Natural killer cell treated with Interleukin-12 subunit alpha and Interleukin-12 subunit beta and Interleukin-15 and Interleukin-18, amount 100 ng/mL, for 72 hours (primary cell): ENCODE measurements at places on chromosomes 2 and 18. TPM values are rescaled to one million over a fixed set of nuclear protein-coding genes. Genes with fewer than 3 reads are reported as not detected.
A peak's percentile ranks its signal among the peaks of the same experiment; 100 is the strongest.

DNA sequence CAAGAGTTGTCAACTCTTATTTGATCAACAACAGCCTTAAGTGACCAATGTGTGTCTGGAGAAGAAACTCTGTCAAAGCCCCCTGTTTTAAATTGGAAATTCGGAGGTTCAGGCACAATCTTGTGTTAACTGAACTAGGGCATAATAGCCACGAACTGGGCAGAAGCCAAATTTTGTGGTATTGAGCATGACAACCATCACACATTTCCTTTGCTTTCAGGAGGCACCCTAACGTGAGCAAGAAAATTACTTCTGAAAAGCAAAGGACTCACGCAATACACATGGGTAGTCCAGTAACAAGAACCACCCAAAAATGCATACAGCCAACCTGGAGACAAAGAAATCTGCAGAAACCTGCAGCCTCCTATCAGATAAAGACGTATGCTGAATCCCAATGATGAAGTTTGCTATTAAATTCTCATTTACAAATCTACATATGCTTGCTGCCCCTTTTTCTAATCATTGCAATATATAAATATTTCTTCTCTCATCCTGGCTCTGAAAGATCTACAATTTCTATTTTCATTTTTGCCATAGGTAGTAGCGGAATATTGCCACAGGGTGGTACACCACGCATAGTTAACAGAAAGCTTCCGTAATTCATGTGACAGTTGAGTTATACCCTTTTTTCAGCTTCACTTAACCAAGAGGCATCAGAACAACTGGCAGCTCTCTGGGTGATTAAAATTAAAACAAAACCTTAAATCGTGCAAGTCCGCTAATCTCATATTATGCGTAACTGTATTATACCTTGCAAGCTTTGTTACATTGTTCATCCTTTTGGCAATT is 495.8 kb downstream of the NRXN1 start:
- DNase-seq: no peak

GRCh38 chr2:121014876-121015275 is 270.1 kb downstream of the TFCP2L1 start:
- DNase-seq: no peak

Gene WNT6
- total RNA-seq: not detected

DNA sequence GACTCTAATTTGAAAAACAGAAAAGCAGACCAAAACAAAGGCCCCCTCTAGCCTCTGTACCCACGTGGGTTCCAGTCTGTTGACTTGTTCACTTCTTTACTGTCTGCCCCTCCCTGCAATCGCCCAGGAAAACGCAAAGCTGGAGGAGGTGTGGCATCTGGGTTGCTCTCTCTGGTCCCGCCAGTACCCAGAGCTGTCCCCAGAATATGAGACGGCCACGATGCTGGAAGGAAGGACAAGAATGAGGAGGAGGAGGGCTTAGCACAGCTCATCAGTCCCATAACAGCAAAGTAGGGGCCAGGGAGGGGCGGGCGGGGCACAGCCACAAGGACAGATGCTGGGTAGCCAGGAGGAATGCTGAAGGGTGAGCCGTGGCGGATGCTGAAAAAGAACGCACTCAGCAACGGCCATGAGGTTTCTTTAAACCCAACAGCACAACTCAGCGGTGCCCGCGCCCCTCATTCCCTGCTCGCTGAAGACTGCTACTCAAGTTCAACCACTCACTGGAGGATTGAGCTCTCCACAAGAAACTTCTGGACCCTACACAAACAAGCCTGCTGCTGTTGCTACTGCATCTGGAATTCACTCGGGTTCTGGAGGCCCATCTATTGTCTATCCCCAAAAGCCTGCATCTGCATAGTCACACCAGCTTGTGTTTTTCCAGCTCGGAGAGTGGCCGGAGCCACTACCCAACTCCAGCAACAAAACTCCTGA is 187.7 kb downstream of the HDAC4 start:
- no peak for DNase-seq

DNA sequence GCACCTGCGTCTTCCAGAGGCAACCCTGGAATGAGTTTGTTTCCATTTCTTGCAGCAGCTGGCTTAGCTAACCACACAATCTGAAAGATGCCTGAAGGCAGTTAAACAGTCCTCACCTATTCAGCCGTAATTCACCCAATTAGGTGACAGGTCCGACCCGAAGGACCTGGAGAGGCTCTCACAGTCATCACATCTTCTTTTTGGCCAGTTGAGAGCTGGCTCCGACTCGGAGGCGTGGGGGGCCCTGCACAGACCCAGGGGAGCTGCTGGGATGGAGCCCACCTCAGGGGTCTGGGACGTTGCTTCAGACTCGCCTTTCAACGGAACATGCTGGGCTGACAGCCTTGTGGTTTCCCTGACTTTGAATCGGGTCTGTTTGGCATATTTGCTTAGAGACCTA is 187.3 kb downstream of the RTP5 start:
- no peak for DNase-seq

DNA sequence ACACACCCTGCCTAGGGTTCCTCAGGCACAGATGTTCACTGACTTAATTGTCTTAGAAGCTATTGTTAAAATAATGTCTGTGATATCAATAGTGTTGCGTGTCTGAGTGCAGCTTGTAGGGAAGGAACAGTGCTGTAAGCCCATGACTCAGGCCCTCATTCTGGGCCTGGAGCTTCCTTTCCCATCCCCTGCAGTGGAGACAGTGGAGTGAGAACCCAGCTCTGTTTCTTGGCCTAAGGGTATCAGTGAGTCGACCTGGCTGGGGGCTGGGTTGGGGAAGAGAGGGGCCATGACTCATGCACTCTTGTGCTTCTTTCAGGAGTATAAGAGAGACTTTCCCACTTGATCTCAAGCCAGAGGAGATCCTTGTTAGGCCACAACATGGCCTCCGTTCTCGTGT is 106.8 kb downstream of the HRH4 start:
- no peak for DNase-seq

GRCh38 chr18:70197026-70197425 is 8.5 kb downstream of the RTTN start:
- DNase-seq: no peak

Gene LOXHD1
- total RNA-seq: not detected

GRCh38 chr18:62572456-62572855 is 49.6 kb downstream of the ZCCHC2 start:
- no peak for DNase-seq

Gene EPB41L3
- total RNA-seq: 0.57 TPM

GRCh38 chr2:177876950-177877349 is 195.6 kb downstream of the PDE11A start:
- no peak for DNase-seq

DNA sequence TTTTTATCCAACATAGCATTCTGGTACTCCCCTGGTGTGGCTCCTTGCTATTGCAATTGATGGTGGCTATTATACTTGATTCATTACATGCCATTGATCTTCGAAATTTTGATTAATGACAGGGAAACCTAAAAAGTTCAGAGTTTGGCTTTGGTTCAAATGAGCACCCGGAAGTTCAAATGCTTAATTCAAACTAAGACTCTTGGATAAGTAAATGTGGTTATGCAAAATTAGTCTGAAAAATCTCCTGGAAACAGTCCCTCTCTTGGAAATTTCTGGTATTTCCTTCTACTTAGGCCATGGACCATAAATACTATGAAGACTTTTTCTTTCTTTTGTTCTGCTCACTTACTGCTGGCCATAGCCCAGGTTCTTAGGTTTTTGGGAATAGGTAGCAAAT is 65.3 kb upstream of the SMIM21 start:
- no peak for DNase-seq

DNA sequence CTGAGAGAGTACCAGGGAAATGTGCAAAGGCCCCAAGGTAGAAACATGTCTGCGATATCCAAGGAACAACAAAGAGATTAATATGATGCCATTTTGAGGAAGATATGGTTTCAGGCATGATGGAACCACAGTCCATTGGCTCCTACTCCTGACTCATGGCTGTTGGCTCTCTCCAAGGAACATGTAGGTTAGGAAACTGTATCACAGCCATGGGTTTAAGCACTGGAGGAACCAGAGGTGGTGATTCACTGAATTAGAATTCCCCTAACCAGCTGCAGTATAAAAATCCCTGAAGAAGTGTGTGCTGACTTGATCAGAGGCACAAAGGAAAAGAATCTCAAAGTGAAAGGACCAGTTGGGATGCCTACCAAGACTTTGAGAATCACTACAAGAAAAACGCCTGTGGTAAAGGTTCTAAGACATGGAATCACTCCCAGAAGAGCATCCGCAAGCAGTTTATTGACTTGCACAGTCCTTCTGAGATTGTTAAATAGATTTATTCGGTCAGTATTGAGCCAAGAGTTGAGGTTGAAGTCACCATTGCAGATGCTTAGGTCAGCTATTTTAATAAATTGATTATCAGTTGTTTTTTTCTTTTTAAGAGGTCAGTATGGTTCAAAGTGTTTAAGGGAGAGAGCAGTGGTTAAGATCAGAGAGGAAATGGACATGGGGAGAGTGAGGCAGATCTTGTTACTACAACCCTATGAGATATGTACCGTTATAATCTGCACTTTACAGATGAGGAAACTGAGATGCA is 110.7 kb upstream of the OTX1 start:
- DNase-seq: no peak

DNA sequence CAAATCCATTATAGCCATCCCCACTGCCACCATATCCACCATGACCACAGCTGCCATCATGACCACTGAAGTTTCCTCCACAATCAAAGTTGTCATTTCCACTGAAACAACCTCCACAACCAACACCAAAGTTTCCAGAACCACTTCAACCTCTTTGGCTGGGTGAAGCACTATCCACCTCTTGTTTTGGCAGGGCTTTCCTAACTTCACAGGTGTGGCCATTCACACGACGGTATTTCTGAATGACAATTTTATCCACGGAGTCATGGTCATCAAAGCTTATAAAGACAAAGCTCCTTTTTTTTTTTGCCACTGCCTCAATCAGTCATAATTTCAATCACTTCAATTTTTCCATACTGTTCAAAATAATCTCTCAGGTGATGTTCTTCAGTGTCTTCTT is 89.8 kb upstream of the UGP2 start:
- DNase-seq: no peak

DNA sequence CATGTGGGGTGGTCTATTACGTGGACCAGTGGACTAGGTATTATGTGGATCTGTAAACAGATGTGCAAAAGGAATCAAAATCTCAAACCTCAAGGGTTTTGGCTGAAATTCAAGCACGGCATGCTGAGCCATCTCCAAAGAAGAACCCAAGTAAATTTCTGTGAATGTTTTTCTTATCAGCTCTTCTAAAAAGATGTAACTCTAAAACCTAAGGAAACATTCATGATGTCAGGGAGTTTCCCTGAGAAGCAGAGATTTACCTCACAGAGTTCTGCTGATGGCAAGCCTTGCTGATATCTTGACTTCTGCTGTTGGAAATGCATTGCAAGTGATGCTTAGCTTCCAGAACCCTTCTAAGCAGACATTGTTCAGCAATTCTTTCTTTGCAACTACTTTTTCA is 21.6 kb downstream of the DSG4 start:
- DNase-seq: no peak

Gene APCDD1
- not detected for total RNA-seq

DNA sequence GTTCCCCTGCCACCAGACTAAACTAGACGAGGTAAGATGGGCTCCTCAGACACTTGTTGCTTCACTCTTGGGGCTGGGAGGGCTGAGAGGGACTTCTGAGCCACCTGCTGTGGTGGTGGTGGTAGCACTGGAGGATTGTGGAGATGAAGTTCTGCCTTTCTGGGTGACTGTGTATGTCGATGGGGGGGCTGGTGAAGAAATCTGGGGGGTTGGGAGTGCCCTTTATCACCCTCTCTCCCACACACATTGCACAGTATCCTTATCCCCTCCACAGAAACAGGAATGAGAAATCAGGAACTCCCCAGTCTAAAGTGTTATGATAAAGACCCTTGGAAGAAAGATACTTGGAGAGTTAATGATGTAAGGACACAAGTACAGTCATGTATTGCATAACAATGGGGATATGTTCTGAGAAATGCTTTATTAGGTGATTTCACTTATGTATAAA is 38.5 kb downstream of the HK2 start:
- DNase-seq: peak; percentile 25

- DNase-seq: no peak
These were observed 184.5 kb upstream of the CWC22 start for GRCh38 chr2:180191432-180192124.

Gene CPO
- not detected for total RNA-seq

Gene SLC9A2
- total RNA-seq: not detected

Gene TFCP2L1
- total RNA-seq: 0.33 TPM

DNA sequence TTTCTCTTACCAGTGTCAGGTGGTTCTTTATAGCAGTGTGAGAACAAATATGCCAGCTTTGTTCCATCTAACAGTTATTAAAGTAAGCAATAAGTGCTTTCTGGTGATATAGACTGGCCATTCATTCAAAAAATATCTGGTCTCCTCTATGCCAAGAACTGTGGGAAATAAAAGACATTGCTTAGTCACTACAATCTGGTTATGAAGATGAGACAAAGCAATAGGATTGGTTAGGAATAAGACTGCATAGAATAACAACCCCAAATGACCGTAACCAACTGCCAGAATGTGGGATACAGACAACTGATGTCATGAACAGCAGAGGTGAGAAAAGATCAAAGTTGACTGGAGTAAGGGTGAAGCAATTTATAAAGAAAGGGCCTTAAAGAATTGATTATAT is 83.8 kb downstream of the MBD2 start:
- DNase-seq: no peak

DNA sequence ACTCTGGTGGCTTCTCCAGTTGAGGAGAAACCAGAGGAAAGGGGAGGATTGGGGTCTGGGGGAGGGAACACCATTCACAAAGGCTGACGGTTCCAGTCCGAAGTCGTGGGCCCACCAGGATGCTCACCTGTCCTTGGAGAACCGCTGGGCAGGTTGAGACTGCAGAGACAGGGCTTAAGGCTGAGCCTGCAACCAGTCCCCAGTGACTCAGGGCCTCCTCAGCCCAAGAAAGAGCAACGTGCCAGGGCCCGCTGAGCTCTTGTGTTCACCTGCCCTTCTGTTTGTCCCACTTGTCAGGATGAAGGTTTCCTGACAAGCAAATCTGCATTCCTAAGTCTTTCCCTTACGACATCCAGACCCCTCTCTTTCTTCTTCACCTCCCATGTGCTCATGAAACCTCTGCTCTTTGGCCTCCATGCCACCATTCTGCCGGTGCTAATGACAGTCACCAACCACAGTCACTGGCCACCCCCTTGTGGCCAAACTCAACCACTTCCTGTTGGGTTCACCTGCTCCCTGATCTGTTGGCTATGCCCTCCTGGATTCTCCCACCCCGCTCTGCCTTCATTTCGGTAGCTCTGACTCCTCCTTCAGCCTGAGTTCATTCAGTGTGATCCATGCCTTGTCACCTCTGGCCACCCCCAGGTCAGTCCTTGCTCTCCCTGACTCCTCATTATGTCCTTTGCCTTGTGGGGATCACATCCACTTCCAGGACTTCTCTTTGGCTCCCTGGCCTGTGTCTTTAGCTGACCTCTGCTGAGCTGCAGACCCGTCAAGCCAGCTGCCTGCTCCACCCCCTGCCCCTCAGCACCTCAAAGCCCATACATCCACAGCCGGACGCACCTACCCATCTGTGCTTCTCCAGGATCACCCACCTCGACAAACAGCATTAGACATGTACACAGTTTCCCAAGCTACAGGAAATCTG is 17.6 kb downstream of the EMX1 start:
- DNase-seq: peak; percentile 56

Gene TRAPPC8
- 50.3 TPM for total RNA-seq

- DNase-seq: no peak
These were observed 185.9 kb upstream of the HAAO start for GRCh38 chr2:42978175-42978886.
